RPMI8226 (cell line): ENCODE measurements at places on chromosomes 4 and X.

GRCh38 chr4:7323872-7324650 lies 110.7 kb downstream of the PSAPL1 start:
- peak; percentile 15 for DNase-seq

- no peak for DNase-seq
These were observed 23.8 kb upstream of the TBC1D1 start for GRCh38 chr4:37867102-37867501.

- no peak for DNase-seq
These were observed 53.9 kb downstream of the MGST2 start for GRCh38 chr4:139719381-139720101.

DNA sequence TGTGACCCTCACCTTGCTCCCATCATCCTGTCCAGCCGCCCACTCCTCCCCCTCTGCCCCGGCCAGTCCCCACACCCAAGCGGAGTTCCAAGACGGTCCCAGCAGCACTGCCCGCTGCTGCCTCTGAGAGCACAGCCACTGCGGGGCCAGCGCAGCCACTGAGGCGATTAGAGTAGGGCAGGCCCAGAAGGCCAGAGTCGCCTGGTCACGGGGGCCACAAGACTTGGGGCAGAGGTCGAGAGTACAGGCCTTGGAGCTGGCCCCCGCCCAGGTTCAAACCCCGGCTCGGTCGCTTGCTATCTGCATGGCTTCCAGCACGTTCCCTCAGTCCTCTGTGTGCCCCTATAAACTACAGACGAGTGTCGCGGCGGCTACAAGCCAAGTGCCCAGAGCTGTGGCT lies 53.2 kb upstream of the ADRA2C start:
- no peak for DNase-seq

GRCh38 chr4:176546975-176547374 lies 227.2 kb downstream of the SPCS3 start:
- no peak for DNase-seq

DNA sequence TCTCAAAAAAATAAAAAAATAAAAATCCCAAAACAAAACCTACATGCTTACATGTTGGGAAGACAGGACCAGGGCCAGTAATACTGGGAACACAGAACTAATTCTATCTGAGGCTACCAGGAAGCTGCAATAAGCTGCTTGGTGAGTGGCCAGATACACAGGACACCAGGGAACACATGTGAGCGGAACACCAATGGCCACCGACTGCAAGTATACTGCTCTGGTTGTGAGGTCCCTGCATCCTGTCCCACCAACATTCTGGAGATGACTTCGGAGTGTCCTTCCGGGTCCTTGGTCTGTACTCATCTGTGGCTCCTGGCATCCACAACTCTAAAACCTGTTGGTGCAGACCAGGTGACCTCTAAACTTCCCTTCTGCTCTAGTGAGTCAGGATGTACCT lies 2.7 kb downstream of the TNIP2 start:
- no peak for DNase-seq

- DNase-seq = no peak
These were observed 326.3 kb downstream of the RAPGEF2 start for GRCh38 chr4:159428975-159429692.
